Stimulated activated CD4-positive, alpha-beta T cell treated with anti-CD3 and anti-CD28 coated beads, Interleukin-1b, Interleukin-23, amount 100 ng/mL, for 1 hour (primary cell): ENCODE measurements at places on chromosomes 7 and 10.

GRCh38 chr7:18167815-18168214, 140.2 kb upstream of the PRPS1L1 start:
- no peak for DNase-seq

GRCh38 chr10:90447831-90448230, 410.0 kb downstream of the HTR7 start:
- no peak for DNase-seq

GRCh38 chr7:105640956-105641810, 59.9 kb upstream of the EFCAB10 start:
- DNase-seq: no peak

GRCh38 chr7:2465928-2466327, 10.3 kb downstream of the GRIFIN start:
- DNase-seq: no peak

GRCh38 chr10:109202111-109202510, 721.2 kb downstream of the XPNPEP1 start:
- no peak for DNase-seq

DNA sequence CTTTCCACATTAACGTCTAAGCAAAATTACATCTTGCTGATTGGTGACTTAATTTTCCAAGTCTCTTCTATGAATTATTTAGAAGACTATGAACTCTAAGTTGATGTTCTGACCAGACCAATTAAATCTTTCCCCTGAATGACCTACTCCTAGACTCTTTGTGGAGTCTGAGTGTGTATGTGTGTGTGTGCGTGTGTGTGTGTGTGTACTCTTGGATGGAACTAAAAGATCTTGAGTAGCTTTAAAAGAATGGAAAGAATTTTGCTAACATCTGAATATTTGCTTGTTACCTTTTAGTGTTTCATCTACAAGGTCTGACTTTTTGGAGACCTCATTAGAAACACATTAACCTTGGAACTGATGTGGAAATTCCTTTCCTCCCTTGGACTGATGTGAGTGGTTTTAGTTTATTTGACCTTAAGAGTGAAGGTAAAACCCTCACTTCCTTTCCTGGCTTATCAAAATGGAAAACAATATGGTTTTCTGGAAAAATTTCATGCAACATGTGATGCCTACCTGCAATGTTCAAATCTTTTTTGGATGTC, 257.1 kb downstream of the GATA3 start:
- no peak for DNase-seq

DNA sequence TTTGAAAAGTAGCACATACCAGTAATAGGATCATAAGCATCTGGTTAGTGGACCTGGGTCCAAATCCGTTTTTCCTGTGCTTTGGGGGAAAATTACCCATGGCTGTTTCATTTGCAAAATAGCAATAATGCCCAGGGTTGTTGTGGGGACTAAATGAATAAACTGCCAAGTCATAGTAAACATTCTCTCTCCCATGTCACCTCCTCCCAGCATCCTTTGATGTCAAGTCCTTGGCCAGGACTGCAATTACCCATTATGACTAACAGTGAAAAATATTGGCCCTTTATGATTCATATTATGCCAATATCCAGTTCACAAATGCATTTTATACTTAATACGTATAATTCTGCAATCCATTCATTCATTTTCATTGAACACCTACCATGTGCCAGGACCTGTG, 23.0 kb downstream of the TOMM7 start:
- no peak for DNase-seq

DNA sequence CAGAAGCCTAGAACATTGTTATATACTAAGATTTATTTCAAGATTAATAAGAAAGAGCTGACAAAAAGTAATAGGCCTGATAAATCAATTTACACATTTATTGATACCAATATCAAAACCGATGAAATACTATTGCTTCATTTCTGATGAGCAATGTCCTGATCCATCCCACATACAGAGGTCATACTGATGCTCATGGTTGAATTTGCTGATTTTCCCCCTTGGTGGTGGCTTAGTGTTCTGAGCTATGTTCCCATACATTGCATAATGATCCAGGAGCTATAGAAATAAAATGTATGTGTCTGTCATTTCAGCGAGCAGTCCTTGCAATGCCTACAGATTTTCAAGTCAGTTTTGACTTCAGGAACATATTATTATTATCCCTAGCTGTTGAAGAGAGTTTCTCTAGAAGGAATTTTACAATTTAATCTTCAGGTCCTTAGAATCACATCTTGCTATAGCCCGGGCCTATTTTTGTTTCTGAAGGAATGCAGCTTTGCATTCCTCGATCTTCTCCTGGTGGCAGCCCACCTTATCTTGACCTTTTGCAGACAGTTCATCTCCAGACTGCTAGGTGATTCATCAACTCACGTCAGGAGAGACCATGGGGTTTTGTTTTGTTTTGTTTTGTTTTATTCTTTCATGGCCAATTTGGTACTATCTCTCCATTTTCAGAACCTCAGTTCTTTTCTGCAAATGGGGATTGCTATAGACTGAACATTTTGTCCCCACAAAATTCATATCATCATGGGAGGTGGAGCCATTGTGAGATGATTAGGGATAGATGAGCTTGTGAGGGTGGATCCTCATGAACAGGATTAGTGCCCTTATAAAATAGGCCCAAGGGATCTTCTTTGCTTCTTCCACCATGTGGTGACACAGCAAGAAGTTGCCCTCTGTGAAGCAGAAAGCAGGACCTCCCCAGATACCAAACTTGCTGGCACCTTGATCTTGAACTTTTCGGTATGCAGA, 465.6 kb upstream of the IGFBP3 start:
- no peak for DNase-seq

- DNase-seq: no peak
Observed at GRCh38 chr10:86295791-86296190, 70.8 kb downstream of the GRID1 start.

GRCh38 chr7:106957766-106958165, 86.7 kb upstream of the PRKAR2B start:
- DNase-seq: no peak

GRCh38 chr7:134866617-134867016, 87.2 kb downstream of the CALD1 start:
- DNase-seq: no peak

GRCh38 chr7:91872069-91872468, 8.4 kb downstream of the MTERF1 start:
- DNase-seq: no peak

DNA sequence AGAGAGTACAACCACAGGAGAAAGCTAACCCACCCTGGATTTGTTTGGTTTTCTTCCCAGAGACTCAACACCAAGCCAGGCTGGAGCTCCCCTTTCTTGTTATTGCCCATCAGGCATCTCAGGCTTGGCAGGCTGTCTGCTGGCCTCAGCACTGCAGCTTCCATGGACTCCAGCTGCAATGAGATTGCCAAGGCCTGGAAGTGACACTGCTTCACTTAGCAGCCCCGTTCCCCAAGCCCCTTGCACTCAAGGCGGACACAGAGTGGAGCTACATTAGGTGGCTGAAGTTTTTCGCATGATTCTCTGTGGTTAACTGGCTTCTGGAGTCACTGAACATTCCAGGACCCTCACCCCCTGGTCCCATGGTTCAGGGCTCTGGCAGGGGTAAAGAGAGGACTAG, 163.1 kb upstream of the GDF10 start:
- no peak for DNase-seq

DNA sequence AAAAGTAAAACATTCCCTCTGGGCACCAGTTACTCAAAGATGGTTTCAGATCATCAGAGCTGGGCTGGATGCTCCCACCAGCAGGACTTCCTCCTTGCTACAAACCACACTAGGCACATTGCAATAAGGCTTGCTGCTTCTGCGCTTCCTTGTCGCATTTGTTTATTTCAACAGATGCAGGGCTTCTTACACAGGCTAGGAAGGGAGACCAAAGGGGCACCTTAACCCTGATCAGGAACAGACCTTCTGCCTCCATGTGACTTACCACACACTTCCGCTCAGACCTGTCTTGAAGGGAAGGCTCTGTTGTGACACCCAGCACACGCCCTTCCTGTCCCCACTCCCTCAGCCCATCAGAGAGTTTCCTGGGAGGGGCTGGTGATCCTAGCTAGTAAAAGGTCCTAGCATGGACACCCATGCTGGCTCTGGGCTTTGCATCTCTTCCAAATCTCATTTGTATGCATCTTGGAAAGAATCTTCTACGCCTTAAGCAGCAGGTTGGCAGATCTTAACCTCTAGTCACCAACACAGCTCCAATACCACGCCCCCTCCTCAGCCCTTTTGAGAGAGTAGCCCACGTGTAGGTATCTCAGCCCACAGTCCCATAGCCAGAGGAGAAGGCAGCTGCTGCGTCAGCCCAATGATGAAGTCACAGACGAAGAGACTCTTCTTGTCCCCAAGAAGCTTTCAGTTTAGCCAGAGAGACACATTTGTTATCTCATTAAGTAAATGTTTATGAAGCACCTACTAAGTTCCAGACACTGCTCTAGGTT, 47.1 kb upstream of the SVIL start:
- DNase-seq: peak; percentile 23

DNA sequence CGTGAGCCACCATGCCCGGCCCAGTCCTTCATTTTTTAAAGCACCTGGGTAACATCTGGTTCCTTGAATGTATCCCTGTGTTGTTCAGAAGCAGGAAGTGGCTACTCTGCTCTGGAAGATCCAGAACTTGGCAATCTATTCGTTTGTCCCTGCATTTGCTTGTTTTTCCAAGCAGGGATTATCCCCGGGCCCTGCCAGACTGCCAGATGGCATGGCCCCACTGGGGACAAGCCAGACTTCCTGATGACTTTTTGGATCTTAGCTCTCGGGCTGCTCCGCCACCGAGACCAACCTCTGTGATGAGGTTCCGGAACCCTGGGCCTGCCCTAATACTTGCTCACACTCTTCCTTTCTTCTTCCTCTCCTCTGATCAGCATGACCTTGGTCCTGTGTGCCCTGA, 496.7 kb downstream of the TYW1 start:
- DNase-seq: no peak

DNA sequence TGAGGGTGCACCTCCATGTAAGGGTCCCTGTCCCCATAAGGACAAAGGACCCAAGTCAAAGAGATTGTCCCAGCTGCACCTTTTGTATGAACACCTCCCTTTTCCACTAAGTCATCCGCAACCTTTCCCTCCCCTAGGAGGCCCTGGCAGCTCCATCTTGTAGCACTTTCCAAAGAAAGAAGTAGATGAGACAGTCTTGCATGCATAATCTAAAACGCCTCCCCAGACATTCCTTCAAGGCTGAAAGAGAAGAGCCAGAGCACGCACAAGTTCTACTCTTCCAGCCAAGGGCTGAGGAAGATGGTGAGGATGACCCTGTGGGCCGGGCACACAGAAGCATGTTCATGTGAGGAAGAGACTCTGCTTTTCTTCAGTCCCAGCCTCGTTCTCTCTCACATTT, 194.4 kb downstream of the TNS3 start:
- no peak for DNase-seq

DNA sequence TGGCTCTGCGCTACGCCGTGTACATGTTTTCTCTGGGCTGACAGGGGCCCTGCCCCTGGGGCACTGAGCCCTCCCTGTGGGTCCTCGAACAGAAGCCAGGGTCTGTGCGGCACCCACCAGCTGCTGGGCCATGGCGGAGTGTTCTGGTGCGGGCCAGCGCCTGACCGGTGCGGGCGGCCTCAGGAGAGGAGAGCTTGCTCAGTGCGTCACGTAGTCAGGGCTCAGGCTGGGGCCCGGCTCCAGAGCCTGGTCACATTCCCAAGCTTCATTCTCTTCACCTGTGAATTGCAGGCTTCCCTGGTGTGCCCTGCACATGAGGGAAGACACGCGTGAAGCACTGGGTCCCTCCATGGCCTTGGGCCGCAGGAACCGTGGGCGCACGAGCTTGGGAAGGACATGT, 15.5 kb downstream of the GET4 start:
- DNase-seq: no peak
